ENCODE measurements at places on chromosomes 13 and 19. TPM values are rescaled to one million over a fixed set of nuclear protein-coding genes. Genes with fewer than 3 reads are reported as not detected.

DNA sequence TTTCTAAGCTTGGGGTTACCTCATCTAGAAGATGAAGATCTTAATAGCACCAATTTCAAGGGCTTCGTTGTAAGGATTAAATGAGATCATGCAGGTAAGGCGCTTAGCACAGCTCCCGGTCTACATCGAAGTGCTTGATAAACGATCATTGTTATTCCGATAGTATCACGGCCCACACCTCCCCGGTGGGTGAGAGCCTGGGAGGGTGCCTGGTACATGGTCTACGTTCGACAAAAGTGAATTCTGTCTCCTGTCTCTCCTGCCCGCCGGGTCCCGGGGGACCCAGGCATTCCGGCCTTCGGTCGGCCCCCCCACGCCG is 501 bp upstream of the MYH14 start:
- no peak for DNase-seq

Gene ICAM4
- total RNA-seq, result not detected

Gene ATP4A
- total RNA-seq, result not detected

GRCh38 chr13:31663880-31664585 is 75.3 kb upstream of the RXFP2 start:
- DNase-seq, result no peak

GRCh38 chr13:43295825-43296564 is 272.6 kb downstream of the DNAJC15 start:
- DNase-seq, result no peak

Gene GPR18
- not detected for total RNA-seq

DNA sequence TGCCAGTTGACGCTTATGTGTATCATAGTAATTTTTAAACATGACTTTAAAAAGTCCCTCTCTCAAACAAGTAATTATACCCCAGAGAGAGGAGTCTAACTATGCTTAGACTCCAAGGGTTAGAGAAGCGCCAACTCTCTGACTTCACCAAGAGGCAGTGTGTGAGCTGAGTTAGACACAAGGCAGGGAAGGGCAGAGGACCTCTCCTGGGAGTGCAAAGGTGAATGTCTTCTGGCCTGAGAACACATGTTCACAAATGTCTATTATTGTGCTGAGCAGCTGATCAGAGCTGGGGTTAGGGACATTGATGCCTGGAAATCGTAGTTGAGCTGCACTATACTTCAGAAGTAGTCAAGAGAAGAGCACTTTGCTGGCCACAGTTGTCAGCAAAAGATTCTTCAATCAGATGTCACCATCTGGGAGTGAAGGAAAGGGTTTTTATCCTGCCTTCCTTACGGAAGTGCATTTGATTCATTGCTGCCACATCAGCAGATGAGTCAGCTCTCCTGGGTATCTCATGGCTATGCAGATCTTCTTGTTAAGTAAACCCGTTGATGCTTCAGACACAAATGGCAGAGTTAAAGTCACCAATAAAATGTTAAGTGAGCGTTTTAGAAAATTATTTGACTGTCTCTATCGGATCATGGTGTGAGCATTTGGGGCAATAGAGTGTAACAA is 283.2 kb upstream of the ARGLU1 start:
- no peak for DNase-seq

- no peak for DNase-seq
Observed at GRCh38 chr19:33810821-33811220, 14.2 kb downstream of the KCTD15 start.

Gene EEF2
- total RNA-seq, result 1,425 TPM

DNA sequence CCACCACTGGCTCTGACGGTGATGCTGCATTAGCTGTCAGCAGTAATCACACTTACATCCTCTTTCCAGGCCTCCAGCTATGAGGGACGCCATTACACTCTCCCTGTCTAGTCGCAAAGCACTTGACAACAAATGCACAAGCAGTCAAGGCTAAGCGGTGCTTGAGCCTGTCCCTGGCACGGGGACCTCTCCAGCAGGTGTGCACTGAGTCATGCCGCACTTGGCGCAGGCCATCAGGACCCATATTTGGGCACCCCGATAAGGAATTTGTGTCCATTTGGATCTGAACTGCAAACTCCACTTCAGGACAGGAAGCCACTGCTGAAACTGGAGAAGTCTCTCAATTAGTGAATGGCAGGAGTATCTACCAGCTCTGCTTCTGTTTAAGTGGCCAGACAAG is 301.9 kb upstream of the OBI1 start:
- no peak for DNase-seq

DNA sequence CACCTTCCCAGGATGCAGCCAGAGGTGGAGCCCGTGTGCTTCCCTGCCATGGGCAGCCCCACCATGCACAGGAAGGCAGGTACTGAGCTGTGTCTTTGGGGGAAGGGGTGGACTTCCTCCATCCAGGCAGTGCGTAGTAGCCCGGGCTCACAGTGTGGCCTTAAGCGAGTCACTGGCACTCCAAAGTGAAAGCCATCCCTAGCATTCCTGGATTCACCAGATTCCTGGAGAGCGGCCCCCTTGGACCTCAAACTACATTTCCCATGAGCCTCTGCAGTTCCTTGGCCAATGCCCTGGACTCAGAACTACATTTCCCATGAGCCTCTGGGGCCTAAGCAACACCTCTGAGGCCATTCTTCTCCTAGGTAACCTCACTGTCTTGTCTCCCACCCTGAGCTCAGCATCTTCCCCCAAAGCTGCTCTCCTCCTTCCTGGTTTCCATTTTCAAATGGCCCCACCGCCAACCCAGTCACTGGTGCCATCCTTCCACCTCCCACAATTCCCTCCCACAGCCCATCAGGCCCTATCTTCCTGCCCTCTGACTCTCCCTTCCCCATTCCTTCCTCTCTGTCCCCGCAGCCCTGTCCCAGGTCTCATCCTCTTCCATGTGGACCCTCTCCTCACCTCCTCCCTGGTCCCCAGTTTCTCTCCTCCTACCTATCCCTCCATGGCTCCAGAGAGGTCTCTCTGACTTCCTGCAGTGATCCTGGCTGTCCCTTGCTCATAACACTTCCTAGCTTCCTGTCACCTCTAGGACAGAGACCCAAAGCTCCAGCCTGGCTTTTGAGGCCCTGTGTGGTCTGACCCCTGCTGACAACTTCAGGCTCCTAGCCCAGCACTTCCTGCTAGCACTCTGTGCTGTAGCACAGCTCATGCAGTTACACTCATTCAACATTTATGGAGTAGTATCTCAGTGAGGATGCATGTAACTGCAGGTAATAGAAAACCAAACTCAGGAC is at the start of gene C19orf81:
C19orf81 (plus strand) TSS at position 13 of the 959 bp plus-strand sequence; CDS start at position 13, 0 bp downstream.
- DNase-seq, result no peak

DNA sequence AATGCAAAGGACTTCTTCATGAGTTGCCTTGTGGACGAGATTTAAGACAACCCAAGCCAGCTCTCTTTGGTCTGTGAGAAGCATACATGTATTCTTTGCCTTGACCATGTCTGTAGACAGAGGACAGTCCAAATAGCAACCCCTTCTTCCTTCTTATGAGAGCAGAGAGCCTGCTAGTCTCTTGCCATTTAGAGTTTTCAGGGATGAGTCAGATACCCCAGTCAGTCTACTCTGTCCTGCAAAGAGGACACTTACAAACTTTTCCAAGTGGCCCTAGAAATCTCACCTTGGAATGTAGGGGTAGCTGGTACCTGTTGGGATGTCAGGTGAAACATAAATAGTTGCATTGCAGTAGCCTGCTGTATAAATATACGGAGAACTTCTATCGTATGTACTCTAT is 36.7 kb downstream of the DNAJC3 start:
- DNase-seq, result no peak

Gene SLC1A6
- not detected for total RNA-seq

DNA sequence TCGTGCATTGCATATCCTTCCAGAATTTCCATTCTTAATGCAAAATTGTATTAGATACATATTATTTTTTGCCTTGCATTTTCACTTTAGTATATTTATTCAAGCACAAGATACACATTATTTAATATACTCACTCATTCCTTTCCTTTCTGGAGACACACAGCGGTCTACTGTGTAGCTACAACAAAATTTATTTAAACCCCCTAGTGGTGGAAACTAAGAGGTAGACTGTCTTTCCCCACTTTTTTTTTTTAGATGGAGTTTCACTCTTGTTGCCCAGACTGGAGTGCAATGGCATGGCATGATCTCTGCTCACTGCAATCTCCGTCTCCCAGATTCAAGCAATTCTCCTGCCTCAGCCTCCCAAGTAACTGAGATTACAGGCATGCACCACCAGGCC is 2040.3 kb upstream of the PCDH20 start:
- no peak for DNase-seq

Gene NHLRC3
- 25.5 TPM for total RNA-seq

Gene ZNF761
- 8.6 TPM for total RNA-seq

- DNase-seq, result no peak
Observed at GRCh38 chr13:73800011-73800410, 334.2 kb downstream of the KLF12 start.

- no peak for DNase-seq
Observed at GRCh38 chr13:99218545-99218944, 17.9 kb downstream of the UBAC2 start.

Gene GPR12
- total RNA-seq, result not detected

Gene SLITRK5
- not detected for total RNA-seq

Gene PEAK3
- total RNA-seq, result 2.3 TPM

DNA sequence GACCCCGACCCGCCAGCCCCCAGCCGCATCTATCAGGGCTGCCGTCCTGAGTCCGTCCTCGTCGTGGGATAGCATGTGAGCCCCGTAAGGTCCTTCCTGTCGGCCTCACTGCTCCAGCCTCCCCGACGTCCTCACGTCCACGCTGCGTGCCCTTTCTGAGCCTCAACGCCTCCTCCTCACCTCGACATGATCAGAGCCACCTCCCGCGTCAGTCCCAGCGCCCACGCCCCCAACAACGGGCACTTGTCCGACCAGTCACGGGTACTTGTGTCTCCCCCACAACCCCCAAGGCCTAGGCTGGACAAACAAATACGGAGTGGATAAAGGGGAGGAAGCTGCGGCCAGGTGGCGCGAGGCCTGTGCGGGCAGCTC is 665 bp downstream of the ZNF497 start:
- DNase-seq, result peak; percentile 30

DNA sequence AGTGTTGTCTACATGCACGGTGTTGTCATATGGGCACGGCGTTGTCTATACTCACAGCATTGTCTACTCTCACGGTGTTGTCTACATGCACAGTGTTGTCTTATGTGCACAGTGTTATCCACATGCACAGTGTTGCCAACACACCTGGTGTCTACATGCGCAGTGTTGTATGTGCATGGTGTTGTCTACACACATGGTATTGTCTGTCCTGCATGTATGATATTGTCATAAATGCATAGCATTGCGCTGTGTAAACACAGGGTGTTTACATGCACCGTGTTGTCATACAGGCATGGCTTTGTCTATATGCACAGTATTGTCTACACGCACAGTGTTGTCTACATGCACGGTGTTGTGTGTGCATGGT is 6.8 kb downstream of the ADPRHL1 start:
- DNase-seq, result no peak

DNA sequence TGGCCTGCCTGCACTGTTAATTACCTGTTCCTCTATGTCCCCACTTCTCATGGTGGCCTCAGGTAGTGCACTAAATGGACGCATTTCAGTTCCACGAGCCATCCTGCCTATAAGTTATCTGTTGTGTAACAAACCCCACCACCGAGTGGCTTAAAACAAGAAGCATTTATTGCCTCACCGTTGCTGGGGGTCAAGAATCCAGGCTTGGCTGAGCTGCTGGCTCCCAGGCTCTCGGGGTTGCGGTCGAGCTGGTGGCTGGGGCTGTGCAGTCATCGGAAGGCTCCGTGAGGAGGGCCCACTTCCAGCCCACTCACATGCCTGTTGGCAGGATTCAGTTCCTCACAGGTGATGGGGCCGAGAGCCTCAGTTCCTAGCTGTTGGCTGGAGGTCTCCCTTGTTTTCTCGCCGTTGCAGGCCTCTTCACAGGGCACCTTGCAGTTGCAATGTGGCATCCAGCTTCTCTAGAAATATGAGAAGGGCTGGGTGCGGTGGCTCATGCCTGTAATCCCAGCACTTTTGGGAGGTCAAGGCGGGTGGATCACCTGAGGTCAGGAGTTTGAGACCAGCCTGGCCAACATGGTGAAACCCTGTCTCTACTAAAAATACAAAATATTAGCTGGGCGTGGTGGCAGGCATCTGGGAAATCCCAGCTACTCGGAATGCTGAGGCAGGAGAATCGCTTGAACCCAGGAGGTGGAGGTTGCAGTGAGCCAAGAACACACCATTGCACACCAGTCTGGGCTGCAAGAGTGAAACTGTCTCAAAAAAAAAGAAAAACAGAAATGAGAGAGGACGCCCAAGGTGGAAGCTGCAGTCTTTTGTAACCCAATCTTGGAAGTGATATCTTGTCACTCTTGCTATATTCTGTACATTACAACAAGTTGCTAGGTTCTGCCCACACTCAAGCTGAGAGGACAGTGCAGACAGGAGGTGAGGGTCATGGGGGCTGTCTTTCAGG is 6.5 kb upstream of the PTOV1 start:
- no peak for DNase-seq

- no peak for DNase-seq
Observed at GRCh38 chr13:29548722-29549121, 46.8 kb downstream of the SLC7A1 start.

GRCh38 chr19:11025445-11025844 is 63.8 kb upstream of the LDLR start:
- DNase-seq, result no peak

GRCh38 chr19:33701565-33701964 is 79.8 kb downstream of the CHST8 start:
- DNase-seq, result no peak

Gene KRTDAP
- not detected for total RNA-seq

- peak; percentile 62 for DNase-seq
Observed at GRCh38 chr19:5154129-5154798, 185.4 kb downstream of the KDM4B start.

DNA sequence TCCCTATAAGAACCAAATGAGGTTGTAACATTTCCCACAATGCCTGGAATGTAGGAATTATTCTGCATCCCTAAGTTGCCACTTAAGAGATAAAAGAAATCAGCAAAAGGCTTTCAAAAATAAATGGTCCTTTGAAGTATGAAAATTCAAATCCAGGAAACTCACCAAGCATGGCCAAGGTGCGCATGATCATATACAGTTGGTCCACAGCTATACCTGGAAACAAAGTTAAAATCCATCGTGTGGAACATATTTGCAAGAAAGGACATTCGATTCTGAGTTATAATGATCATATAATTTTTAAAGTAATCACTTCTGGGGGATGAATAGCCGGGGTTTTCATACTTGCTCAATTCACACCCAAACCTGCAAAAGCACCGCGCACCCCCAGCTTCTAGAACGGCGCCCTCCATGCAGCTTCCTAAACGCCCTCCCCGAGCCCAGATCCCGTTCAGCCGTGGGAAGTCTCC is 525 bp downstream of the CARS2 start:
- DNase-seq, result no peak

Gene THSD8
- total RNA-seq, result not detected

Gene CLEC11A
- 4.0 TPM for total RNA-seq
